Hematopoietic multipotent progenitor cell treated with erythropoietin and hydrocortisone succinate and interleukin-3 and kit ligand, for 8 days (in vitro differentiated cells): ENCODE measurements at places on chromosomes 1 and 21.

DNA sequence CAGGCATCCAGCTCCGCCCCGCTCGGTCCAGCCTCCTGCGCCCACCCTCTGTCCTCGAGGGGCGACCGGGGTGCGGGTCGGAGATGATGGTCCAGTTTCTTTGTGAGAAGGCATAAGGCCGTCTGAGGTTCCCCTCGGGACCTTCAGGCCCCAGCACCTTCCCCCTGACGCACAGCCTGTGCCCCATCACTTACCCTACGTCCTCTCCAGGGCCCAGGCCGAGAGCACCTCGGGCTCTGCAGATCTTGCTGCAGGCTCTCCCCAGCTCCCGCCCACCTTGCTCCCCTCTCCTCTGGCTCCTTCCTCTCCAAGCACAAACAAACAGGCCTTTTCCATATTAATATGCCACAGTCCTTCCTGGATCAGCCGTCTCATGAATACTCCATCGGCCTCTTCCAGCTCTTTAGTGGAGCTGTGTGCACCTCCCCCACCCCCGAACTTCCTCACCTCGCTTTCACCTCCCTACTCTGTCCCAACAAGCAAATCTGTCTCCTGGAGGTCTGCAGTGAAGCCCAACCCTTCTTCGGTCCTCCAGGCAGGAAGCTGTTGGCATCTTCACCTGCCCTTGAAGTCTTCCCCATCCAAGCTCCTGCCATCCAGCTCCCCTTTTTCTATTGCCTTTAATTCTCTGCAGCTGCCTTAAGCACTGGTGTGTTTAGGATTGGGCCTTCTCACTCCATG lies 448 bp upstream of the COL9A2 start:
- no peak for DNase-seq

- no peak for DNase-seq
These were observed 13.4 kb downstream of the COP1 start for GRCh38 chr1:176193663-176194062.

- no peak for DNase-seq
These were observed 32.5 kb upstream of the SLAMF9 start for GRCh38 chr1:159986531-159986930.

GRCh38 chr21:32083197-32083596 lies 195.7 kb downstream of the MIS18A start:
- DNase-seq = no peak

DNA sequence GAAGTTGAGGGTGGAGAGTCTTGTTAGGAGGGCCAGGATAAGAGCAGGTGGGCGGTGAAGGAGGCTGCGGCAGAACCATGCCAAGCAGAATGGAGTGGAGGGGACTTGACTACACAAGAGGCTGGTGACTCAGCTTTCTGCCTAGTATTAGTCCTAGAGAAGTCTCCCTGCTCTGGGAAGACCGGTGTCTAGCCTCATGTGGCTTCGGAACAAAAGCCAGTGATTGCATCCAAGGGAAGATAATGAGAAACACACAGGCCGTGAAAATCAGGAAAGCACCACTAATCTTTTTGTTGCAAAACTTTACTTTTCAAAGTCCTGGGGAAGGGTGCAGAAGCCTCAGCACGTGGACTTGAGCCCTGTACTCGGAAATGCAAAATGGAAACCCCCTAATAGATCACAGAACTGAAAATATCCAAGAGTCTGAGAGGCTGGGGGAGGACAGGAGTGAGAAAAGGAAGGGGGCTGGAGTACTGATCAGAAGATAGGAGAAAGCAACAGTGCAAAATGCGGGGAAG lies 31.4 kb downstream of the DDR2 start:
- DNase-seq = no peak
